NCI-H446 treated with DMSO at 0.1 percent for 48 hours (cell line): ENCODE measurements at places on chromosomes 1 and 21.

- DNase-seq, result no peak
Observed at GRCh38 chr1:235138821-235139220, 10.2 kb upstream of the TOMM20 start.

DNA sequence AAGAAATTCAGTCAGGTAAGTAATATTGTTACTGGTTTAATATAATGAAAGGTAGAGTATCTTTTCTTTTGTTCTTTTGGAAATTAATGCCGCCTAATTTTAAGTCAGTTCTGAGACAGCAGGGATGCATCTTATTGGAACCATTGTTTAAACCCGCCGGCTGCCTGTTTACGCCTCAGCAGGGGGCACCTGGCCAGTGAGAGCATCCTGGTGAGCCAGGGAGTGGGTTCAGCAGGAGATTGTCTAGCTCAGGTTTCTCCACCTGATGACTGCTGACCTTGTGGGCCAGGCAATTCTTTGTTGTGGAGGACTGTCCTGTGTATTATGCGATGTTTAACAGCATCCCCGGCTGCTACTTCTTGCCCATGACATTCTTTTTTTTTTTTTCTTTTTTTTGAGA, 30.2 kb downstream of the CHAF1B start:
- no peak for DNase-seq

GRCh38 chr1:19864570-19865160, 17.5 kb upstream of the OTUD3 start:
- no peak for DNase-seq

DNA sequence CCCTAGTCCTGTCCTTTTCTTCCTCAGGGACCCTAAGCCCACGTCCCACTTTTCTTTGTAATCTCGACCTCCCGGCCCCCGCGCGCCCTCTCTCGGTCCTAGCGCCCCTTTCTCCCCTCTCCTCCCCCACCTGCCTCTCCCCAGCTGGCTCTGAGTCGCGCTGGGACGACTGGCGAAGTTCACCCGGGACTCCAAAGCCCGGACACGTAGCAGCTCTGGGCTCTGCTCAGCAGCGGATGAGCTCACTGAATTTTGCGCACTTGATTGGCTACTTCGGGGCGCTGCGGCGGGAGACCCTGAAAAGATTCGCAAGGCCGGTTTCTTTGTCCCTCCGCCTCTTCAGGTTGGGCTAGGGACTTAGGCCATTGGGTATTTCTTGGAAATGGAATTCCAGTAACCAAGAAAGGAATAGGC, 16.3 kb upstream of the ACKR1 start:
- peak; percentile 82 for DNase-seq

GRCh38 chr1:193199940-193200339, 13.5 kb upstream of the B3GALT2 start:
- DNase-seq, result no peak

DNA sequence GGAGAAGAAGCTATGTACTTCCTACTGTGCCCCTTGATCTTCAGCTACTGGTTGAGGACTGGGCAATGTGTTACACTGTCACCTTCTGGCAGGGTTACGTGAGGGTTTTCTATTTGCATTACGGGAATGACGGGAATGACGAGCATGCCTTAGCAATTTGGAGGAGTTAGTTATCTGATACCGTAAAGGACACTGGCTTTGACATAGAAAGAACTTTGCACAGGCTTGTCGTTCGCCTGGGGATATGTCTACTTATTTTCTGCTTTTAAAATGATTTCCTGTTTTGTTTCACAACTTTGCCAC, 19.8 kb upstream of the ACBD6 start:
- no peak for DNase-seq

DNA sequence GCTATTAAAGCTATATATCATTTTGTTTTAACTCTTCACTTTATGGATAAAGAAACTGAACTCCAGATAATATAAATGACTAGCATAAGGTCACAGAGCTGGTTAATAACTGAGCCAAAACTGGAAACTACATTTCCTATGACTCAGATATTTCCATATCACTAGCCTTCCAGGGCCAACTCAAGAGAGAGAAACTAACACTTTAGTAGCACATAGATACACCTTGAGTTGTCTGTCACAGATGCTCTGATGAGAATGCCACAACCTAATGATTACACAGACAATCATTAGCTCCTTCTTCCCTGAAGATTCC, 40.7 kb downstream of the NME7 start:
- DNase-seq, result no peak

DNA sequence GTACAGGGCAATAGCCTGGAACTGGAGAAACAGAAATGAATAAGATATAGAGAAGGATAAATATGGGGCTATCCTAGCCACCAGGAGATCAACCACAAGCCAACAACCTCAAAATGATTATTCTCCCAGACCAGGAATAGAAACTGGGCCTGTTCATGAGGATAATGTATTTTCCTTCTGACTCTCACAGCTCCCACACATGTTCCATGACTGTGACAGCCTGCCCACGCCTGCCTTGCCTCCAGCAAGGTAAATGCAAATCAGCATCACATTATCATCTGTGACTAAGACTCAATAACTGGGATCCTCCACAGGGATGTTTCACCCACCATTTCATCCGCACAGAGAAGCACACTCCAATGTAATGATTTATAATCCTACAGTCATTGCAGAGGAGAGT, 3.3 kb downstream of the ENSA start:
- no peak for DNase-seq

DNA sequence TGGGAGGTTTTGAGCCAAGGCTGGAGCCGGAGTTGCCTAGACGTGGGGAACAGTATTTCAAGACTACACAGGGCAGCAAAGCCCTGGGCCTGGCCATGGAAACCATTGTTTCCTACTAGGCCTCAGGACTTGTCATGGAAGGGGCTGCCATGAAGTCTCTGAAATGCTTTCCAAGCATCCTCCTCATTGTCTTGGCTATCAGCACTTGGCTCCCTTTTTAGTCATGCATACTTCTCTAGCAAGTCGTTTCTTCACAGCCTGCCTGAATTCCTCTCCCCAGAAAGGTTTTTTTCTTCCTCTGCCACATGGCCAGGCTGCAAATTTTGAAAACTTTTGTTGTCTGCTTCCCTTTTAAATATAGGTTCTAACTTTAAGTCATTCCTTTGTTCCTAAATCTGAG, 406.6 kb upstream of the TMPRSS15 start:
- no peak for DNase-seq

- DNase-seq, result peak; percentile 94
Observed at GRCh38 chr1:46607345-46608130, 3.5 kb upstream of the MKNK1 start.

DNA sequence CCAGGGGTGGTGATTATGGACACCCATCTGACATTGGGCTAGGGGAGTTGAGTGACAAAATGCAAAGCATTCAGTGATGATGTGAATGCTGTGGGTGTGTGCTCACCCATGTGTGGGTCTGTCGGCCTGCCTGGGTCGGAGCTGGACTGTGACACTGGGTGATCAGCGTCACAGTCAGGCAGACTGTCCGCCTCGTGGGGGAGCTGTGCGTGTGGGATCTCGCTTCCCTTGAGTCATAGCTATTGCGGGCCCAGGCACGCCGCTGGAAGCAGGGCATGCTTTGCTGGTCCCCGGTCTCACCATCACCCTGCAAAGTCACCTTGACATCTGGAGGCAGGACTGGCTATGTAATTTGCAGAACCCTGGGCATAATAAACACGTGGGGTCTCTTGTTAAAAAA, 156.9 kb upstream of the IGSF21 start:
- DNase-seq, result no peak

- no peak for DNase-seq
Observed at GRCh38 chr1:233614743-233615521, 1.0 kb downstream of the KCNK1 start.

DNA sequence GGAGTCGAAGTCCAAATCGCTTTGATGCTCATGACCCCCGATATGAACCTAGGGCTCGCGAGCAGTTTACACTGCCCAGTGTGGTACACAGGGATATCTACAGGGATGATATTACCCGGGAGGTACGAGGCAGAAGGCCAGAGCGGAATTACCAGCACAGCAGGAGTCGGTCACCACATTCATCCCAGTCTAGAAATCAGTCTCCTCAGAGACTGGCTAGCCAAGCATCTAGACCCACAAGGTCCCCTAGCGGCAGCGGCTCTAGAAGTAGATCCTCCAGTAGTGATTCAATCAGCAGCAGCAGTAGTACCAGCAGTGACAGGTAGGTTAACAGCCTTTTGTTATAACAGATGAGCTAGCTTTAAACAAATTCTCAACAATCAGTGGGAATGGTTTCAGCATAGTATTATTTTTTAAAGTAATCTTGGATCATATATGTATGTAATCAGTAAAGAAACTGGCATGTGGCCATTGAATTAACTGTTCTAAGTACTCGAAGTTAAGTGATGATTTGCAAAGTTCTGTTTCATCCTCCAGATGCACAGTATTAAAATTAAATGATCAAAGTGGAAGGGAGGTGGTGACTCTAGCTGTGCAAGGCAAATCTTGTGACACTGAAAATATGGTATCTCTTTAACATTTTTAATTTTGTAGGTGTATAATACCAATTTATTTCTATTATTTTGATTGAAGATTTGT, 29.0 kb downstream of the SPEN start:
- DNase-seq, result no peak

DNA sequence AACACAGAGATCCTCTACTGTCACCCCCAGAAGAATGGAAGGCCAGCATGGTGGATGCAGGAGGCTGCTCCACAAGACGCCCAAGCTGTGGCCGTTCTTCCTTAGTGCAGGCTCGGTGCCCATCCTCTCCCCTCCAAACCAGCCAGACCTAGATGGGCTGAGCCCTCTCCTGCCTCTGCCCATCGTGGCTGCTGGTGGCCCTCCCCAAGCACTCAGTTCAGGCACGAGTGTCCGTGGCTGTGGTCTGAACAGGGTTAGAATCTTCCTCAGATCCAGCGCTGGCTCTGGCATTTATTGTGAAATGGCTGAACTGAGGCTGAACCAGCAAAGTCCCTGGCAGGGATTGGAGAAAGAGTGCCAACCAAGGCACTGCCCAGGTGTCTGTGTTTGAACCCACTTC, 59.5 kb downstream of the TRIM11 start:
- DNase-seq, result no peak

DNA sequence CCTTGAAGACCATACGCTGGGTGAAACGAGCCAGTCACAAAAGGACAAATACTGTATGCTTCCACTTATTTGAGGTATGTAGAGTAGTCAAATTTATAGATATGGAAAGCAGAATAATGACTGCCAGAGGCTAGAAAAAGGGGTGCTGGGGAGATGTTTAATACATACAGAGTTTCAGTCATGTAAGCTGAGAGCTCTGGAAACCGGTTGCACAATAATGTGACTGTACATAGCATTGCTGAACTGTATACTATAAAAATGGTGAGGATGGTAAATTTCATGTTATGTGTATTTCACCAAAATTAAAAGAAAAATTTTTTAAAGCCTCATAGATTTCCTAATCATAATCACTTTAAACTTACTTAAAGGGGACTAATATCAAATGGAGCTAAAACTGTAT, 110.8 kb downstream of the ZZZ3 start:
- no peak for DNase-seq

GRCh38 chr1:208866386-208866955, 622.3 kb upstream of the PLXNA2 start:
- DNase-seq, result peak; percentile 14

GRCh38 chr1:24830680-24831272, 85.5 kb downstream of the CLIC4 start:
- peak; percentile 54 for DNase-seq

DNA sequence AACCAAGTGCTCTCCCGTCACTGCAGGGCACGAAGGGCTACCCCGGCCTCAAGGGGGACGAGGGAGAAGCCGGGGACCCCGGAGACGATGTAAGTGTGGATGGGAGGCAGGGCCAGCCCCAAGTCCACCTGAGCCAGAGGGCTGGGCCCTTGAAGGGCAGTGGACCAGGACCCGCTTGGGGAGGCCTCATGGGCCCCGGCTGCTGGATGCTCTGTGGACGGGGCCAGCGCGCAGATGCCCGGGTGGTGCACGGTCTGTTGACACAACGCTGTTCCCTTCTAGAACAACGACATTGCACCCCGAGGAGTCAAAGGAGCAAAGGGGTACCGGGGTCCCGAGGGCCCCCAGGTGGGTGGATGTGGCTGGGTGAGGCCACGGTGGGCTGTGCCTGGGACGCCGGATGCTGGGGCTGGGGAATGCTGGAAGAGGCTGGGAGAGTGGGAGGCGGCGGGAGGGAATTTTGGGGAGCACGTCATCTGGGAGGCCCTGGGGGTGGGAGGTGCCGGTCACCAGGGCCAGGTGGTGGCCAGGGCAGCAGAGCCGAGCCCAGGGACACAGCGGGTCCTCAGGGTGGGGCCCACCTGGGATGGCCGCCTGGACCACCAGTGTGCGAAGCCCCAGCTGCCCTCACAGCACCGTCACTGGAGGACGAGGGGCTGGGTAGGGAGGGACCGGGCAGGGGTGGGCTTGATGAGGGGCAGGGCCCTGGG, 17.5 kb downstream of the COL6A1 start:
- no peak for DNase-seq

GRCh38 chr1:206752481-206752880, 18.1 kb upstream of the IL19 start:
- DNase-seq, result no peak

- no peak for DNase-seq
Observed at GRCh38 chr1:79323239-79324025, 316.9 kb upstream of the ADGRL4 start.

DNA sequence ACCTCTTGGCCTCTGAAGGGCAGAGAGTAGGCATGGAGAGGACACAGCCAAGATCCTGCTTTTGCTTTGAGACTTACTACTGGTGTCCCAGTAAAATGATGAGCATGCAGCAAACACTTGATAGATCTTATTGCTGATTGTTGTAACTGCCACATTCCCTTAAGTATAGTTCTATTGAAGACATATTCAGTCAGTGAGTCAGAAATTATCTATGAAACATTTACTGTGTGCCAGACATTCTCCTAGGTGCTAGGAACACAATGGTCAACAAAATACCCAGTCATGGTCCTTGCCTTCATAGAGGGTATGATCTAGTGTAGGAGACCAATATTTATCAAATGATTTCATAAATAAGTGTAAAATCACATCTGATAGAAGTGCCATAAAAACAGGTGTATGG, 13.6 kb downstream of the STYXL2 start:
- no peak for DNase-seq

DNA sequence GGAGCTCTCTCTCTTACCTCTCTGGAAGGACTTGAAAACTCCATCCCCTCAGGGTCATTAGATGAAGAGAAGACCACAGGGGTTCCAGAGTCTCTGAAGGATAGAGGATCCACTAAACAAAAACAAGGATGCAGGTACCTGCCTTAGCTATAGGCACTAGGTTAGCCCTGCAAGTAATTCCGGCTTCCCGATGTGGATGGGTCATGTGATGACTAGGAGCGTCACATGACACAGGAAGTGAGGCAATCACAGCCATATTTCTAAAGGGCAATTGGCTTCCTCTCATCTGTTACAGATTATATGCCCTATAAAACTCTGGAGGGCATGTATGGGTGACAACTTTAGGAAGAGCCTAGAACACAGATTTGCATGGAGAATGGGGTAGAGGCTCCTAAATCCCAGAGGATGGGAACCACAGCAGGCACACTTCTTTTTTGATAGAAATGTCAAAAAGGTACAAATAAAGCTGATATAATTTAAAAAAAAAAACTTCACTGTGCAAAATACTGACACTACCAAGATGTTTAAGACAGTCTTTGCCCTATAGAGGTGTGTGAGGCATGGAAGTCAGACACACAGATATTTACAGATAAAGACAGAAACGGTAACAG, 14.1 kb downstream of the ENTREP3 start:
- DNase-seq, result peak; percentile 71

GRCh38 chr1:185409345-185409744, 92.3 kb upstream of the IVNS1ABP start:
- DNase-seq, result no peak

GRCh38 chr1:241591317-241591716, 48.9 kb downstream of the CHML start:
- DNase-seq, result no peak
